ENCODE measurements at places on chromosomes 6 and 20.

DNA sequence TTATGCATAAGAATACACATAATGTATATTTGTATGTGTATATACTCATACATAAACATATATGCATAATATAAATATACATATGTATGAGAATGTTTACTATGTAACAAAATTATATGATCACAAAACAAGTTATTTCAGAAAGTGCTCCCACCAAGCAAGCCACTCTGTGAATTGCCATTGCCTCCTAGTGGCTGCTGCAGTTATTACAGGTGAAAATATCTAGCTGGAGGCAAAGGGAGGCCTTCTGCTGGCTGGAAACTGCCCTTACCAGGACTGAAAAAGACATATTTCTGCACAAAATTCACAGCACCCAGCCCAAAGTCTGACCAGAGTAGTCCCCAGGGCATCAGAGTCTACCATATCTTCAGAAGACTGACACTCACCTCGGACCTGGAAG is 14.4 kb upstream of the ADAM33 start:
- no peak for DNase-seq

GRCh38 chr6:81808851-81809570 is 56.5 kb upstream of the TENT5A start:
- no peak for DNase-seq

DNA sequence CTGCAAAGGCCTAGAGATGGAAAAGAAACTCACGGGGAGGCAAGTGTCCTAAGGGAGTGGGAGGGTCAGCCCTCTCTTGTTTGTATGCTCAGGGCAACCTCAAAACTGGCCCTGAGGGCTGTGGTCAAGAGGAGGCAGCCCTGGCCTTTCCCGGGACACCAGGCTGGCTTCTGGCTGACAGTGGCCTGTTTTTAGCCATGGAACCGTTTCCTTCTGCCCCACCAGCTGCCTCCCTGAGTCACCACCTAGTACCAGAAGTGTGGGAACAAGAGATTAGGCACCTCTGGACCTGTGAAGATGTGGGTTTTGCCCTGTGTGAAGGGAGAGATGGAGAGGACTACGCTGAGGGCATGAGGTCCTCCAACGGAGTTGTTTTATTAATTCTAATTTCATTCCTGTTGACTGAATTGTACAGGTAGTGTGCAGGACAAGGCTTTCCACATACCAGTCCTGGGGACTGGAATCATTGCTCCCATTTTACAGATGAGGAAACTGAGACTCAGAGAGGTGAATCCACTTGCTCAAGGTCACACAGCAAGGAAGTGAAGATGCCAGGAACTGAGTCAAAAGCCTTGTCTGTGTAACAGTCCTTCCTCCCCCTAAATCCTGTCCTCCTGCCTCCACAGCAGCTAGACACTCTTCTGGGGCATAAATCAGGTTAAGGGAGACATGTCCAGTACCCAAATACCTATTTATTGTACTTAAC is 5.5 kb downstream of the FOXS1 start:
- no peak for DNase-seq

GRCh38 chr20:31604567-31605030 is 490 bp upstream of the ID1 start:
- no peak for DNase-seq

- DNase-seq: no peak
Observed at GRCh38 chr6:131949909-131950766, 1.0 kb downstream of the CCN2 start.

GRCh38 chr6:83098589-83098988 is 31.1 kb downstream of the DOP1A start:
- no peak for DNase-seq

- no peak for DNase-seq
Observed at GRCh38 chr6:41443616-41444525, 102.3 kb upstream of the FOXP4 start.

DNA sequence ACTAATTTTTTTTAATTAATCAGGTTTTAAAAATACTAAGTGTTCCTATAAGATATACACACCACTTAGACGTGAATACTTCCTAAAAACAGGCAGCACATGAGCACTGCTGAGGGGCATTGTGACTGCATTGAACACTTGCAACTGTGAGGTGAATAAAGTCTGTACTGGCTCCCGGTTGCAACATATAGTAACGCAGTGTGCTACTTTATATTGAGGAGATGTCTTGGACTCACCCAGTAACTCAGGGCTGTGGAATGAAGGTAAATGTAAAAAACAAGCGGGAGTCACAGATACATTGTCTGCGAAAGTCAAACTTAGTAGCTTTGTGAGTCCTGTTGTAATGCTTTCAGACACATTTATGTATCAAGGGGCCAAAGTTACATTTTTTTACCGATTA is 17.0 kb upstream of the HLA-A start:
- DNase-seq: no peak

DNA sequence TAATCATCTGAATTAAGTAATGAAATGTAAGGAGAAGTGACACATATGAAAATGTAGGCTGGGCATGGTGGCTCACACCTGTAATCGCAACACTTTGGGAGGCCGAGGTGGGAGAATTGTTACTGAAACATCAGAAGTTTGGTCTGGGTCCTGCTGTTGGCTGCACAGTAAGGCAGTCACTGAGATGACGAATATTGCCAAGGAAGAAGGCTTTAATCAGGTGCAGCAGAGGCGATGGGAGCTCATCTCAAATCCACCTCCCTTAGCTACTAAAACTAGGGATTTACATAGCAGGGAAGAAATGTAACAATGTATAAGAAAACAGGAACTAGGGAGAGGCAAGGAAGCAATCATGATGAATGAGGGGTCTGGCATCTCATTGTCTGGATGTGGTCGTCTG is 50.1 kb downstream of the RBM24 start:
- no peak for DNase-seq

DNA sequence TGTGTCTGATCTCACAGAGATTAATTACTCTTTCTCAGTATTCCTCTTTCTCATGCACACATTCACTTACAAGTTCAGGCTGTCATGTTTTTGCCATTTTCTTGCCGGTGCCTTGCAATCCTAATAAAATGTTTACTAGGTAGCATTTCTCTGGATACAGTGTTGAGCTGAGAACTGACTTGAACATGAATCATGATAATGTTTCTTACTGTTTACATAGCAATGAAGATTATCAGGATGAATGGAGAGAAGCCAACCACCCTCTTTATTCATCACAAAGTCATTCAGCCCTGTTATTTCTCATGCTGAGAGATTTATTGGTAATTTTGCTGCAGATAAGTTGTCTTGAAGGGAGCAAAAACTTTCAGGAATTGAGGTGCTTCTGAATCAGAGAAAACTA is 185.5 kb upstream of the ECI2 start:
- no peak for DNase-seq

- no peak for DNase-seq
Observed at GRCh38 chr20:58131151-58131550, 97.3 kb downstream of the ANKRD60 start.

GRCh38 chr20:57567471-57568079 is 6.7 kb downstream of the PCK1 start:
- no peak for DNase-seq

GRCh38 chr6:67131827-67132226 is 1424.8 kb upstream of the EYS start:
- DNase-seq: no peak

- no peak for DNase-seq
Observed at GRCh38 chr20:24705486-24705885, 236.1 kb downstream of the SYNDIG1 start.

GRCh38 chr6:69422475-69422874 is 374.3 kb downstream of the LMBRD1 start:
- no peak for DNase-seq

DNA sequence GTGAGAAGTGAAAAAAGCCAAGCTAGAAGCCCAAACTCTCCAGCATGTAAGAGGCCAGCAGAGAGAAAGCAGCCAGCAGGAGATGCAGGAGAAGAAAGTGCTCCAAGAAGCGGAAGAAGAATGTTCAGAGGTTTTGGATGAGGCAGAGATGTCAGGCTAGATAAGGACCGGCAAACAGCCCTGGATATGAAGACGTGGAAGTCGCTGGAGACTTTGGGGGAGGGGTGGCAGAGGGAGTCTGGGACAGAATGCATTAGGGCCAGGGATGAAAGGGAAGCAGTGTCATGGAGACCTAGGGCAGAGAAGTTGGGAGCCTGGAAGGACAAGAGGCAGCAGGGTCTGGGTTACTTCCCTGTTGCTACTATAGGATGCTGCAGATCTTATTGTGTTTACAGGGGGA is 5.3 kb upstream of the SCUBE3 start:
- DNase-seq: no peak

DNA sequence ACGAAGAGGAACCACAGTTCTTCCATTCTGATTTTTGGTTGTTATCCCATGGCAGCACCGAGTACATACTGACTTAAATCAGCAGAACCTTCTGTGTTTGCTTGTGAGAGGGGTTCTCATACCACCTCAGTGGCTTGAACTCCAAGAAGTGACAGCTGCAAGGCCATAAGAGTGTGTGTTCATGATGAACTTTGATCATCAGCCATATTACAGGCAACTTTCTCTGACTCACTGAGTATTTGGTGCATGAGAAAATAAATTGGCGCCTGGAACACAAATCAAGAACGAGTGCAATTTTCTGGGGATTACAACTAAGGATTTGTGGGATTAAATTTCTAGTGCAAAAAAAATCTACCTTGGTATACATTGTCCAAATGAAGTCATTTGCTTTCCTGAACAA is 68.9 kb downstream of the CYP39A1 start:
- DNase-seq: no peak

GRCh38 chr6:33280539-33280938 is 3.6 kb downstream of the B3GALT4 start:
- no peak for DNase-seq

DNA sequence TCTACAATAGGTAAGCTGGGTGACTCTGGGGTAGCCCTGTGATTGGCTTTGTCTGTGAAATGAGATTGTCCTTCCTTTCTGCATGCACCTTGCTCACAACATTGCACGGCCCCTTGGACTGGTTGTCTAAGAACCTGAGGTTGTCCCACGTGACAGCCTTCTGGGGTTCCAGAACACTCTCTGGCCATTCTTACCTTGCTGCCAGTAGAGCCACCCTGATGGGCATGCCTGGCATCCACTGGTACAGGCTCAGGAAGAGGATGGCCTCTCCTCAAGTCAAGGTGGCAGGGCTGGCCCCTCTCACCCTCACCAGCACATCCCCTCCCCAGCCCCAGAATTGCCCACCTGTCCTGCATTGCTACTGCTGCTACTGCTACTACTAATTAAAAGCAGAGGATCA is 335.0 kb downstream of the PACRG start:
- DNase-seq: no peak

- no peak for DNase-seq
Observed at GRCh38 chr6:89140347-89141156, 5.3 kb upstream of the PM20D2 start.

DNA sequence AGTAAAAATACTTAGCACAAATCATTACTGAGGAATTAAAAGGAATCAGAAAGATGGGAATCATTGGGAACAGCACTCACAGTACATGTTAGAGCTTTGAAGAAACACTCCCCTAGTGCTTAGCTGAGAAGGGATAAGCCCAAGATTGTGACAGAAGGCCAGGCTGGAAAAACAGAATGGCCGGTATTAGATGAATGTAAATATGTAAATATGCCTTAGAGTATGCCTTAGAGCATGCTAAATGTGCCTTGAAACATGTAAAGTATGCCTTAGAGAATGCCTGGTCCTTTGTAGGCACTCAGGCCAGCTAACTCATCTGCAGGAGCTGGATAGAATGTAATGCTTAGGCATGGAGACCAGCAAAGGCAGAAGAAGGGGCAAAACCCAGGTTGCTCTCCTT is 10.6 kb upstream of the TENT5A start:
- no peak for DNase-seq

DNA sequence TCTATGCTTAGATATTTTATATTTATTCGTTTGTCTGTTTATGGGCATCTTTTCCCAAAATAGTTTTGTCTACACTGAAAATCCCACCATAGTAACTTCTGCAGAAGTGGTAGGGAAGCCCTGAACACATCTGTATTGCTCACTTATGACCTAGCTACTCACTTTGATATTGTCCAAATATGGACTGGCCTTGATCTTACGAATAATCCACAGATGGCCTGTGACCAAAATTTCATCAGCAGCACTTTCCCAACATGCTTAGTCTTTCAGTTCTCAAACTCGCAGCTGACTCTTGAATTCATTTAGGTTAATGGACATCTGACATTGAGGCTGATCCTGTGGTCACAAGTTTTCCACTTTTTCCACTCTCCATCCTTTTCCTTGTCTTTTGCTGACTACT is 80.8 kb upstream of the BEND3 start:
- DNase-seq: no peak

DNA sequence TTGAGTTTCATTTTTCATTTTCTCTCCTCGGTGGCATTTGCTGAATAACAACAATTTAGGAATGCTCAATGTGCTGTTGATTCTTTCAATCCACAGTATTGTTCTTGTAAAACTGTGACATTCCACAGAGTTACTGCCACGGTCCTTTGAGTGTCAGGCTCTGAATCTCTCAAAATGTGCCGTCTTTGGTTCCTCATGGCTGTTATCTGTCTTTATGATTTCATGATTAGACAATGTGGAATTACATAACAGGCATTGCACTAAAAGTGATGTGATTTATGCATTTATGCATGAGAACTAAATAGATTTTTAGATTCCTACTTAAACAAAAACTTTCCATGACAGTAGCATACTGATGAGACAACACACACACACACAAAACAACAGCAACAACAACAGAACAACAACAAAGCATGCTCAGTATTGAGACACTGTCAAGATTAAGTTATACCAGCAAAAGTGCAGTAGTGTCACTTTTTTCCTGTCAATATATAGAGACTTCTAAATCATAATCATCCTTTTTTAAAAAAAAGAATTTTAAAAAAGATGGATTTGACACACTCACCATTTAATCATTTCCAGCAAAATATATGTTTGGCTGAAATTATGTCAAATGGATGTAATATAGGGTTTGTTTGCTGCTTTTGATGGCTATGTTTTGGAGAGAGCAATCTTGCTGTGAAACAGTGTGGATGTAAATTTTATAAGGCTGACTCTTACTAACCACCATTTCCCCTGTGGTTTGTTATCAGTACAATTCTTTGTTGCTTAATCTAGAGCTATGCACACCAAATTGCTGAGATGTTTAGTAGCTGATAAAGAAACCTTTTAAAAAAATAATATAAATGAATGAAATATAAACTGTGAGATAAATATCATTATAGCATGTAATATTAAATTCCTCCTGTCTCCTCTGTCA is 88.1 kb downstream of the SNAP25 start:
- no peak for DNase-seq

GRCh38 chr6:27370391-27370790 is 18.2 kb upstream of the ZNF391 start:
- DNase-seq: no peak

- no peak for DNase-seq
Observed at GRCh38 chr20:41437836-41438235, 71.2 kb upstream of the EMILIN3 start.

DNA sequence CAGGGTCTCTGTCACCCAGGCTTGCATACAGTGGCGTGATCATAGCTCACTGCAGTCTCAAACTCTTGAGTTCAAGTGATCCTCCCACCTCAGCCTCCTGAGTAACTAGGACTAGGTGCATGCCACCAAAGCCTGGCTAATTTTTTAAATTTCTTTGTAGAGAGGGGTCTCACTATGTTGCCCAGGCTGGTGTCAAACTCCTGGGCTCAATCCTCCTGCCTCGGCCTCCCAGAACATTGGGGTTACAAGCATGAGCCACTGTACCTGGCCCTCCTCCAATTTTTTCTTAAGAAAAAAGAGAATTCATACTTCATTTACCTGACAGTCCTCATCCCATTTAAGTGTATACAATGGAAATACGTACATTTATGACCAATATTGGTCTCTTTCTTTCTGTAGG is 37.9 kb downstream of the E2F3 start:
- DNase-seq: no peak

Data from cortex of kidney (tissue), 1 donor.